ENCODE measurements at places on chromosomes 5 and 9. TPM values are rescaled to one million over a fixed set of nuclear protein-coding genes. Genes with fewer than 3 reads are reported as not detected.

Gene SPINK13
- total RNA-seq = not detected

Gene ANKRD34B
- not detected for total RNA-seq

Gene KIF24
- 5.8 TPM for total RNA-seq

Gene CDH18
- total RNA-seq = 3.2 TPM

Gene IL9
- total RNA-seq = not detected

Gene SLC46A2
- total RNA-seq = 3.1 TPM

Gene HAPLN1
- total RNA-seq = 24.4 TPM

Gene IL13
- total RNA-seq = not detected

Gene SPATA31A3
- total RNA-seq = not detected

Gene DMGDH
- total RNA-seq = 3.1 TPM

Gene CCDC180
- total RNA-seq = 10.0 TPM

Gene TPPP
- total RNA-seq = 4.1 TPM

DNA sequence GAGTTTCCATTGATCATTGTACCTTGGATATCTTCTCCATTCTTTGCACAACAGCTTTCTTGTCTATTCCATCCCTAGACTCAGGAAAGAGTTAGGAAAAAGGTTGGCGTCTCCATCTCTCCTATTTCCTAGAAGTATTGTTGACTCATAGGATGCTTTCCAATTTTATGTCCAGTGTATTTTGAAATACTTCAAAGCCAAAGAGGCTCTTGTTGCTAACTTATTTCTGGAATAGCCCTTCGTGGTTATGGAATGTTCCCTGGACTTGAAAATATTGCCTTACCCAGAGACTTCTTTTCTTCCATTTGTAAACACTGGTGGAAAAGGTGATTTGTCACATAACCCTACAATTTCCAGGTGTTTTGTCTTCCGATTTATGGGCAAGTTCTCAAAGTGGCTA, 402.3 kb upstream of the ZNF608 start:
- no peak for DNase-seq

DNA sequence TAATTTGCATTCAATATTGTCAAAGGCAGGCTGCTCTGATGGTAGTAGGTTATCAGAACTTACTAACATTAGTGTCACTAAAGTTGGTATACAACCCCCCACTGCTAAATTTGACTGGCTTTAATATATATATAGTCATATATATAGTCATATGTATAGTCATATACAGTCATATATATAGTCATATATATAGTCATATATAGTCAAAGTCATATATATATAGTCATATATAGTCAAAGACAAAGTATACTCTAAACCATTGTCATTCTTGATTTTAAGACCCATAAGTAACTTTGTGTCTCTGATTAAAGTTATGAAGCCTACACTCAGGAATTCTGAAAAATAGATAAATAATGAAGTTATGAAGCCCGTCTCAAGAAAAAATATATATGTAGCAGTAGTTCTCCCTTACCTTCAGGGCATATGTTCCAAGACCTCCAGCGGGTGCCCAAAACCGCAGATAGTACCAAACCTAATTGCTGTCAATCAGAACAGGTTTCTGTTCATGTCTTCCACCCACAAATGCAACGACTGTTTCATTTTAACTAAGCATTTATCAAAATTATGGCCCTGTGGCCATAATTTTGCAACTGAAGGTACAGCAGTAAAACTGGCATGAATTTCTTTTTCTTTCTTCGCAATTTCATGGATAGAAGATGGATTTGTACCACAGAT, 40.1 kb downstream of the TRPM6 start:
- DNase-seq = no peak

GRCh38 chr5:180612683-180613082, 21.4 kb upstream of the SCGB3A1 start:
- DNase-seq = no peak

- no peak for DNase-seq
Measured at GRCh38 chr9:129267141-129267540, 89.1 kb upstream of the IER5L start.

- no peak for DNase-seq
Measured at GRCh38 chr5:72231991-72232703, 87.9 kb downstream of the MRPS27 start.

DNA sequence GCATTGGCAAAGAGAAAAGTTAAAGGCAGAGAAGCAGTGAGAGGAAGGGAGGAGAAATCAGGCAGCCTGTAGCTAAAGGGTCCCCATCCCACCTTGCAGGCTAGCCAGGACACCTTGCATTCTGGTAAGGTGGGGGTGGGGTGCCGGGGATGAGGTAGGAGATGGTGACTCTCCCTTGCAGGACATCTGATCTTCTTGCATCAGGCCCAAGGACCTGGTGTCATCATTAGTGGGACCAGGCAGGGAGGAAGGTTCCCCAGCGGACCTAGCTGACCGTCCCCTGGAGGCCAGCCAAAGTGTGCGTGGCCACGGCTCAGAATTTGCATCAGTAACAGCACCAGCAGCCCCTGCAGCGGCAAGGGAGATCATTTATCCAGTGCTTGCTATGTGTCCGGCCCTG, 21.7 kb upstream of the CYSTM1 start:
- DNase-seq = no peak

DNA sequence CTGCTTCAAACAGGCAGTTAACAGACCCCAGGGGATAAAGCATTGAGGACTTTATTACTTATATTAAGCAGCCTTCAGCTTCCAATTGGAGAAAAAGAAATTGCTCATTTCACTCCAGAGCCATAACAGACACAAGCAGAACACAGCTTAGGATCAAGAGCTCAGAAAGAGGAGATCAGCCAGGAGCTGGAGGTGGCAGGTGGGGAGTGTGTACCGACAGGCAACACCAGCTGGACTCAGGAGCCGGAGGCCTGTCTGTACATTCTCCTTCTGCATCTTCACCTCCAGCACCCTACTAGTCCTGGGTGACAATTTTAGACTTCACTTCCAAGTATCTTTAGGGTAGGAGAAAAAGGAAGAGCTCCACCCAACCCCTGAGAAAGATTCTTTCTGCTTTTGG, 35.8 kb downstream of the NRG2 start:
- DNase-seq = no peak

DNA sequence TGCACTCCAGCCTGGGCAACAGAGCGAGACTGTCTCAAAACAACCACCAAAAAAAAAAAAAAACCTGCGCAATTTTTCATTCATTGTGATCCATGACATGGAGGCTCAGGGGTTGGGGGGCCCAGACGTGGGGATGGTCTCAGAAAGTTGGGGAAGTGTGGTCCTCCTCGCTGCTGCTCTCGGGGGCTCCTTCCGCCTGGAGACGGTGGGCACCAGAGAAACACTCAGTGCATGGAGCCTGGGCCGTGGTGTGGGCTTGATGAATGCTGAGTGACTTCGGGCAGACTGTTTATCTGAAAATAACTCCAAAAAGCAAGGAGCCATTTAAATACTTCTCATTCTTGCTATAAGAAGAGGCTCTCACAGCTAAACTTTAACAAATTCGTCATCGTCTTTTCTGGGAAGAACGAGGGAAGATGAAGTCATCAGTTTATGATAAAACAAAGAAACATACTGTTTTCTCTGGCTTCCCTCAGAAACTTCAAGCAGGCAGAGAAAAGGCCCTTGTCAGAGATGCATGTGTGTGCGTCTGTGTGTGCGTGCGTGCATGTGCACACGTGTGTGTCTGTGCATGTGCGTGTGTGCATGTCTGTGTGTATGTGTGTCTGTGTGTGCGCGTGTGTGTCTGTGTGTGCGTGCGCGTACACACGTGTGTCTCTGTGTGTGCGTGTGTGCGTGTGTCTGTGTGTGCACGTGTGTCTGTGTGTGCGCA, 35.0 kb downstream of the RASGEF1C start:
- no peak for DNase-seq

DNA sequence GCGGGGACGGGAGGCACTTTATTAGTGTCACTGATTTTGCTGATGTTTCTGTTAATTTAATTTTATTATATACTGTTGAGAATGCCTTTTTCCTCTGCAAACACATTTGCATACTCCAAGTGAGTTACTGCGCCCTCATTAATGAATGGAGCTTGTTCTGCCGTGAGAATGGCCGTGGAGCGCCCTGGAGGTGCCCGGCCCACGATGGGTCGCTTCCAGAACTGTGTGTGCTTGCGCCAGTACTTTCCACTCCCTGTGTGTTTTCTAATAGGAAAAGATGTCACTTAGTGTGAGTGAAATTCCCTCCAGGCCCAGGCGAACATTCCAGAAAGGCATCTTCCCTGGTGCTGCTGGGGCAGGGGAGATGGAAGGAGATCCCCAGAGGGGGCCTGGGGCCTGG, 30.1 kb downstream of the NDUFS6 start:
- no peak for DNase-seq

DNA sequence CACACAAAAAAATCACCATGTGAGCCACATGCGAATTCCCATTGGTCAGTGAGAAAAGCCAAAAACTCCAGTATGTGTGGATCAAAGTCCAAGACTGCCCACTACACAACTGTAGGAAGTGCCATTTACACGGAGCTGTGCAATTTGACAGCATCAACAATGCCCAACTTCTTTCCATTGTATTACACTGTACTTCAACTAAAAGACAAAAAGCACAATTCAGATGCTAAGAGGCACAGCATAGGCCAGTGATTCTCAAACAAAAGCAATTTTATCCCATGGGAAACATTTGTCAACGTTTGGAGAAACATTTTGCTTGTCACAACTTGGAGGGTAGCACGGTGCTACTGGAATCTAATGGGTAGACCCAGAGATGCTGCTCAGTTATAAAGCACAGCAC, 39.8 kb downstream of the IARS1 start:
- DNase-seq = no peak

DNA sequence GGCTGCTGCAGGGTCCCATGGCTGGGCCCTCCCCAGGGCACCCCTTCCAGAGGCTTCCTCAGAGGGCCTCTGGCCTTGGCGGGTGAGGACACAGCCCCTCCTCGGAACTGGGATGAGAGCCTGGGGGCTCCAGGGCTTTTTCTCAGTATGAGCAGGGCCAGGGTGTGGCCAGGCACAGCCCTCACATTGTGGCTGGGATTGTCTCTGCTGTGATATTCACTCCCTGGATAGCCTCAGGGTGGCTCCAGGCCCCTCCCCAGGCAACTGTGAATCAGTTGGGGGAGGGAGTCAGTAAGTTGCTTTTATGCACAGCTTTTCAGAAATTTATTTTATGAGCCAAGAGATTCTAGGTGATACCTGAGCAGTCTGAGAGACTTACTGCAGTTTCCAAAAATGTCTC, 135.7 kb downstream of the CACNA1B start:
- no peak for DNase-seq

DNA sequence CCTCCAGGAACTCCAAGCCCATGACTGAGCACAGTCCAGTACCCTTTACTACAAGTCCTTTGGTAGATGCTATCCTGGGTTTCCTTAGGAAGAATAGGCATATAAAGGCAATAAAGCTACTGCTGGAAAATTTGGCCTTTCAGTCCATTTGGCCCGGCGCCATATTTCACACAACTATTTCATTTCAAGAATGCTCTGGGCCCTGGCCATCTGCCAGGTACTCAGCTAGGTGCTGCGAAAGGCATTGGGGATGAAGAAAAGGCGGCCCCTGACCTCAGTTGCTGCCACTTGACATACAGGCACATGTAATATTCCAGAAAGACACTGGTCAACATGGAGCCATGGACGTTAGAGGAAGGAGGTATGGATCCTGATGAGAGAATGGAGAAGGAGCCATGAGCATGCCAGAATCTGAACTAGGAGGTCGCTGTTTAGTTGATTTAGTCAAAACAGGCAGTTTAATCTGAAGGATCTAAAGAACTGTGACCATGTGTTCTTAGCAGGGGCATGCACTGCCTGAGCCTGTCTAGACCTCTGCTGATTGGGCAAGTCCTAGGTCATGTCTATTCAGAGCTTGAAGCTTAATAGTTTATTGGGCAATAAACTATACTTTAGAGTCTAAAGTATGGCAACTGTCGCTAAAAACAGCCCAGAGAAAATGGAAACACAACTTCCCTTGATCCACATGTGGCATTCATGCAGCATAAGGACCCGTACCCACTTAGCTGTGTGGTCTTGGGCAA, 149.3 kb downstream of the MELK start:
- DNase-seq = no peak

DNA sequence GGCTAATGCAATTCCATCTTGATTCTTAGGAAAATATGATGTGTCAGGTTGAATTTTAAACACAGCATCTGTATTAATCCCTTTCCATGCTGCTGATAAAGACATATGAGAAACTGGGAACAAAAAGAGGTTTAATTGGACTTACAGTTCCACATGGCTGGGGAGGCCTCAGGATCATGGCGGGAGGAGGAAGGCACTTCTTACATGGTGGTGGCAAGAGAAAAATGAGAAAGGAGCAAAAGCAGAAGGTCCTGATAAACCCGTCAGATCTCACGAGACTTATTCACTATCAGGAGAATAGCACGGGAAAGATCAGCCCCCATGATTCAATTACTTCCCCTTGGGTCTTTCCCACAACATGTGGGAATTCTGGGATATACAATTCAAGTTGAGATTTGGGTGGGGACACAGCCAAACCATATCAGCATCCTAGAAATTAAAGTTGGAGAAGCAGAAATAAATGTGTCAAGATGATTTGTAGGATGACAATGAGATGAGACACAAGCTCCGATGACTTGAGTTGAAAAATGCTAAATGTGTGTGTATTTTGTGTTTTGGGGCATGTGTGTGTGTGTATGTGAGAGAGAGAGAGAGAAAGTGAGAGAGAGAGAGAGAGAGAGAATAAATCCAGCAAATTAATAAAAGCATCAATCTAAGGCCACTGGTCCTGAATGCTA, 48.5 kb upstream of the ANKRD55 start:
- DNase-seq = no peak

- no peak for DNase-seq
Measured at GRCh38 chr5:143448518-143448917, 45.0 kb upstream of the NR3C1 start.

DNA sequence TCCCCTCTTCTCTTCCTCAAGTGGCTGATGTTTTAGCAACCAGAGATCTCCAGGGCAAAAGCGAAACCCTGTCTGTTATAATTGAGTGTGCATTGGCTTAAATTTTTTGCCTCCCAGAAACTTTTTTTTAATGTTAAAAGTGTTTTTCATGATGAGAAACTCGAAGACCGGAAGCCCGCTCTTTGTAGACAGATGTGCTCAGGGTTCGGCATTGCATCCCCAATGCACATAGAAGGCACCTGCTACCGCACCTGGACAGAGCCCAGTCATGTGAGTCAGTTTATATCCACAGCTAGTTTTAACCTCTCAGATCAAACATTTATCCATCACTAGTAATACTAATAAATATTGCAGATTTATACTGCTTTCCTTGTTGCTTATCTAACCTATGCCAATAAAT, 19.5 kb upstream of the NADK2 start:
- no peak for DNase-seq

DNA sequence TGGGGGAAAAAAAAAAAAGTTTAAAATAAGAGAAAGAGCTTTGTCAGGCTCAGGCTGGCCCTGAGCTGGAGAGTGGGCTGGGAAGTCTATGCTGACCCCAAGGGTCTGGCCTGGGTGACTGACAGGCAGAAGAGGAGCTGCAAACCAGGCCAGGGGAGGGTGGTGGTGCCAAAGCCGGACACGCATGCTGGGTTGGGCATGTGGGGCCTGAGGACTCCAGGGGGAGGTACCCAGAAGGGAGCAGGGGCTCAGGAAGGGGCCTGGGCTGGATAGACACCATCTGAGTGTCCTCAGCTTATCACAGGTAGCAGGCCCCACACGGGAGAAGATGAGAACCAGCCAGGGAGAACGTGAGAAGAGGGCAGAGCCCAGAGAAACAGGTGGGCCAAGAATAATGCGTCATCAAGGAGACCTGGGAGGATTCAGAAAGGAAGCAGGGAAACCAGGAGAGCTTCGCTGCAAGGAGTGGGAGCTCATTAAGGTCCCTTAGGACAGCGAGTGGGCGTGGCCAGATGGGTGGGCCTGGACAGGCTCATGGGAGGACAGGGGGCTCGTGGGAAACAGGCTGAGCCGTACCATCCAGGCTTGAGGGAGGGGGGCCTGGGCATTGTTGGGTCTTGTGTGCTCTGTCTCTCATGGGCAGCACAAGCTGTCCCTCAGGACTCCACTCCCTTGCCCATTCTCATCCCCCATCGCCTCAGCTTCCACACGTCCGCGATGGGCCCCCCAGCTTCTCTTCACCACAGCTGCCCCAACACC, 16.0 kb downstream of the TMOD1 start:
- no peak for DNase-seq
